ENCODE measurements at places on chromosomes 7 and 10.

GRCh38 chr7:17307000-17307399, 8.5 kb downstream of the AHR start:
- DNase-seq: no peak

- no peak for DNase-seq
Measured at GRCh38 chr7:99791021-99791420, 7.0 kb upstream of the CYP3A4 start.

DNA sequence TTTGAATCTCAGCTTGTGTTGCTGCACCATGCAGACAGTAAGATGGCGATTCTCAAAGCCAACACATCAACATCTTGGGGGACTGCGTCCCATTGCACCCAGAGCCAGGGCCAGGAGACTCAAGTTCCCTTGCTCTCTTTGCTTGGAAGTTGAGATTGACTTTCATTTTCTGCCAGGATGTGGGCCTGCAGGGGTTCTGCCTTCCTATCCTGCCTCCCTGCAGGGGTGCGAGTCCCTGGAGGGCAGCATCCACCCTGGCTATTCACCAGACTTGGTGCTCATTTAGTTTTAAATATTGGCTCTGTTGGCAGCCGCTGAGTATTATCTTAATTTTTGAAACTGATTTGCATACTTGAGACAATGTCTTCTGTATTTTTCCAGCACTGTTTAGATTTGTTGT, 451.5 kb downstream of the GLRX3 start:
- DNase-seq: no peak

DNA sequence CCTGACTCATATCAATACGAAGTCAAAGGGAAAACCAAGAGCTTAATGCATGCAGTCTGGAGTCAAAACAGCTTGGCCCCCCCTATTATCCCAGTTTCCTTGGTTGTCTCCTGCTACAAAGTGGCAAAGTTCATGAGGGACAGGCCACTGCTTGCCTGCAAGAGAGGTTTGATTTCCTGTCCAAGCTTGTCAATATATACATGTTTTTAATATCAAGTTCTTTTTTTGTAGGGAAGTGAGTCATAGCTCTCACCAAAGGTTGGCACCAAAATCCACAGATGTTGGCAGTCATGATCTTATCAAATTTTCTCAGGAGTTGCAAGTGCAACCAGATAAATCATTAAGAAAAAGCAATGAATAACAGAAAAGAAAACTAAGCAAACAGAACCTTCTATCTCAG, 176.8 kb downstream of the COBL start:
- no peak for DNase-seq

- DNase-seq: no peak
Measured at GRCh38 chr7:132897093-132897687, 184.7 kb downstream of the CHCHD3 start.

GRCh38 chr10:101761226-101761625, 14.7 kb downstream of the FGF8 start:
- no peak for DNase-seq

GRCh38 chr10:124721330-124722045, 22.7 kb downstream of the FAM53B start:
- DNase-seq: no peak

GRCh38 chr10:103845972-103846371, 9.4 kb downstream of the SH3PXD2A start:
- peak; percentile 62 for DNase-seq

GRCh38 chr10:71713135-71714030, 6.2 kb downstream of the C10orf105 start:
- DNase-seq: no peak

GRCh38 chr10:17058093-17058492, 71.5 kb downstream of the CUBN start:
- no peak for DNase-seq

- no peak for DNase-seq
Measured at GRCh38 chr7:23864973-23865372, 155.0 kb downstream of the STK31 start.

DNA sequence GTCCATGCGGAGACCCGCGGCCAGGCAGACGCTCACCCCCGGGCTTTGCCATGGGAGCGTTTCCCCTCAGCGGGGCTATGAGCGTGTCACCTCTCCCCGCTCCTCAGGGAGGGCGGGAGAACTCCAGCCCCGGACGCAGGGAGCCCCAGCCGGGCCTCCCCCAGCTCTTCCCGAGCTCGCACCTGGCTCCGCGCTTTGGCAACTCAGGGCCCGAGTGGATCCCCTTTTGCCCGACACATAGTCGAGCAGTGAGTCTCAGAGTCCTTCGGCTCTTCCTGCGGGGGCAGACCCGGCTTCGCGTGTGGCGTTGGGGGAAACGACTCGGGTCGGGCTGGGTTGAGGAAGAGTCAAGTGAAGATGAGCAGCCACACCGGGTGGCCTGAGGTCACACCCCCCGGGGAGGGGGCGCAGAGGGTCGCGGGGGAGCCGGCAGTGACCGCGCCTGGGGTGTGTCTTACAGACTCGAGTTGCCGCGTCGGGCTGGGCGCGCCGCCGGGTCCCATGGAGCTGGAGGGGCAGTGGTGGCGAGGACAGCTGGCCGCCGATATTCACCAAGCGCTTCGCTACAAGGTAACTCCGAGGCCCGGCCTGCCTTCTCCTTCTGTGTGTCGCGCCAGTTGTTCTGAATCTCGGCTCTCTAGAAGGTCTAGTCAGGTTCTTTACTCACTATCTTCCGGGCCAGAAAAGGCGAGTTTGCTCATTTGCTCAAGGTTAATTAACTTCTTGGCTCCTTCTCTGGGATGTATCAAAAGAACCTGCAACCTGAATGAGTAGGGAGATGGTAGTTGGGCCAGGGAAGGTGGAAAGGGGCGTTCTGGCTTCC, 721 bp downstream of the CCNJ start:
- DNase-seq: peak; percentile 75

DNA sequence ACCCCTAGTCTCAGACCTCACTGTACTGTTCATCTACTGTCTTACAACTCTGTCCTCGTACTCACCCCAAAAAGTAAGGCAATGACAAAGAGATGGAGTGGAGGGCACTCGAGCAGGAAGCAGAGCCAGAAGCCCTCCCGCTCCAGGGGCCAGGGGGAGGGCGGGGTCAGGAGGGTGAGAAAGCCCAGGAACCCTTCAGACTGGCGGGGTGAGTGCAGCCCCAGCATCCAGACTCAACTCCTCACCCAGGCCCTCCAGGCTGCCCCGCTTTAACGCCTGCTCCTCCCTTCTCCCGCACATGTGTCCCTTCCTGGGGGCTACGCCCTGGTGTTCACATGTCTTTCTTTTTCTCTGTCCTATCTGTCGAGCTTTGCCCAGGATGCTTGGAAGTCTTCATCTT, 66.1 kb downstream of the CALML3 start:
- DNase-seq: no peak

- no peak for DNase-seq
Measured at GRCh38 chr10:17075533-17076359, 53.9 kb downstream of the CUBN start.

DNA sequence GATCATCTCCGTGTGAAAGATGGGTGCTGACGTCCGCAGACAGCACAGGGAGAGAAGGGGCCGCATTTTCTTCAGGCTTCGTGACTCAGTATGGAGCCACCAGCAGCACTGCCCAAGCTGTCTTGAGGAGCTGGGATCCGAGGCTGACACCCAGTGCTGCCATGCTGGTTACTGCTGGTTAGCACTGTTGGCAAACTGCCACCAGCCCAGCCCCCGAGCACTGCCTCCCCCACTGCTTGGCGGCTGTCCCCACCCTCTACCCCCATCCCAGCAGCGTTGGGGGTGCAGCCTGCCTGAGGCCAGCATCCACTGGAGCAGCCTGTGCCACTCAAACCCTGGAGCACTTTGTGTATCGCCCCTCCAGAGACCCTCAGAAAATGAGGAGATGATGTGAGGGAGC, 35.8 kb upstream of the EN2 start:
- no peak for DNase-seq

GRCh38 chr7:56115852-56116538, at the start of gene NUPR2:
Gene NUPR2, minus strand, starts transcription at chr7:56116417. Its CDS starts 103 bp downstream, at chr7:56116314.
- no peak for DNase-seq

- peak; percentile 42 for DNase-seq
Measured at GRCh38 chr7:131508754-131509486, 47.5 kb downstream of the PODXL start.

- DNase-seq: no peak
Measured at GRCh38 chr7:135758531-135758932, 9.9 kb upstream of the FAM180A start.

GRCh38 chr7:835485-836401, 3.5 kb downstream of the SUN1 start:
- no peak for DNase-seq

DNA sequence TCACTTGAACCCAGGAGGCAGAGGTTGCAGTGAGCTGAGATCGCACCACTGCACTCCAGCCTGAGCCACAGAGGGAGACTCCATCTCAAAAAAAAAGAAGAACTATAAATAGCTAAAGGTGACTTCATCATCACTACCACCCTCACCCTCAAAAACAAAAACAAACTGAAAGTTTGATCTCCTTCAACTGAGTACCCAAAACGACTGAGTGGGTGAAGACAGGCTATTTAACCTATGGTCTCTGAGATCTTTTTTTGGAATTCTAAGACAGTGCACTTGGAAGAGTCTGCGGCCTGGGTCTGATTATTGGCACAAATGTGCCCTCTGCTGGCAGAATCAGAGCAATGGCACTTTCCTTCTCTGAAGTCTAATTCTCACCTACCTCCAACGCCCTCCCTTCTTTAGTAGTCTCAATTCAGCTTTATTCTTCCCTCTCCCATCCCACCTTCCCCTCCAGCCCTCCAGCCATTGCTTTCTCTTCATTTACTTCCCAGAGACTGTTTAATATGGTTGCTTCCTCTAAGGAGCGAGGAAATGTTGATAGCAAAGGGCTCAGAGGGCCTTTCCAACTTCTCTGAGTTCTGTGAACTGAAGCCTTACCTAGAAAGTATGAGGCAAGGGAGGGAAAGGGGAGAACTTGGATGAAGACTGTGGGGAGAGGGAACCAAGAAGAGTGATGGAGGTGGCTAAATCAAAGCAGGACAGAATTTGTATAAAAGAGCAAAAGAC, 2.9 kb upstream of the MYOZ1 start:
- DNase-seq: peak; percentile 58

DNA sequence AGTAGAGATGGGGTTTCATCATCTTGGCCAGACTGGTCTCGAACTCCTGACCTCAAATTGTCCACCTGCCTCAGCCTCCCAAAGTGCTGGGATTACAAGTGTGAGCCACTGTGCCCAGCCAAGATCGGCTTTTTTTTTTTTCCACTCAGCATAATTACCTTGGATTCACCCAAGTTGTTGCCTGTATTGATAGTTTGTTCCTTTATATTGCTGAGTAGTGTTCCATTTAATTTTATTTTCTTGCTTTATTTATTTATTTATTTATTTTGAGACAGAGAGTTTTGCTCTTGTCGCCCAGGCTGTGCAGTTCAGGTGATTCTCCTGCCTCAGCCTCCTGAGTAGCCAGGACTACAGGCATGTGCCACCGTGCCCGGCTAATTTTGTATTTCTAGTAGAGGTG, 21.3 kb downstream of the KMT2E start:
- DNase-seq: no peak

DNA sequence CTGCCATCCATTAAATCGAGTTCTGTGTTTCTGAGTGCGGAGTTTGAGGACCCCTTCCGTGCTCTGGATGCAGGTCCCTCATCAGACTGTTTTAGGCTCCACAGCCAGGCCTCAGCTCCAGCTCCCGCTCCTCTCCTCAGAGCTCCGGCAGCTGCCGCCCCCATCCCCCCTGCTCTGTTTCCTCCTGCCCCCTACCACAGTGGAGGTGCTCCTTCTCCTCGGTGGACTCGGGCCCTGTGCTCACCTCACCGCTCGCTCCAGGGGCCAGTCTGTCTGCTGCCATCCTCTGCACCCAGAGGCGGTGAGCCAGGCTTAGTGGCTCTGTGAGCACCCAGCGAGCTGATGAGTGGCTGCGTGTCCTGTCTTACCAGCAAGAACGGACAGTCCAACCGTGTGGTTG, 21.4 kb upstream of the PRKAR1B start:
- DNase-seq: no peak

DNA sequence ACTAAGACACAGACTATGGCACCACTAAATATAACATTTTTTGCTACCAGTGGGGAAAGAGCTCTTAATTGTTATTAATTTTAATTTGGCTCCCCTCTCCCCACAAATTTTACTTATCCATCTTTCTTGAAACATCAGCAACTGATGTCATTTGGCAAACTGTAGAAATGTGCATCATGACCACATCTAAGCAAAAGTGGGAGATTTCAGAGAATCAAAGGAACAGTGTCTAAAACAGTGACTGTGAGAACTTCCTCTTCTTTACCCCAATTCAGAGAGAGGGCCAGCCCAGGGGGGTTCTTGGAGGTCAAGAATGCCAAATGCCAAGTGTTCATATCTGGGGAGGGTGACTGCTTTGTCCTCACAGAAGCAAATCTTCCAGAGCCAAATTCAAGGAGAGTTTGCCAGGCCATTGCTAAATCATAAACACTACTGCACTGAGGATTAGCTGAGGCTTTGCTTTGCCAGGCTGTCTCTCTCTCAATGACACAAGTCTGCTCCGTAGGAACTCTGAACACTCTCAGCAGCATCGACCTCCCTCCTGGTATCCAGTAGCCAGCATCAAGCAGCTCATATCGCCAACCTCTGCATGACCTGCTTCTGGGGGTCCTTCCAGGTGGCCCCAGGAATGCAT, 65.6 kb downstream of the ITIH5 start:
- peak; percentile 38 for DNase-seq

DNA sequence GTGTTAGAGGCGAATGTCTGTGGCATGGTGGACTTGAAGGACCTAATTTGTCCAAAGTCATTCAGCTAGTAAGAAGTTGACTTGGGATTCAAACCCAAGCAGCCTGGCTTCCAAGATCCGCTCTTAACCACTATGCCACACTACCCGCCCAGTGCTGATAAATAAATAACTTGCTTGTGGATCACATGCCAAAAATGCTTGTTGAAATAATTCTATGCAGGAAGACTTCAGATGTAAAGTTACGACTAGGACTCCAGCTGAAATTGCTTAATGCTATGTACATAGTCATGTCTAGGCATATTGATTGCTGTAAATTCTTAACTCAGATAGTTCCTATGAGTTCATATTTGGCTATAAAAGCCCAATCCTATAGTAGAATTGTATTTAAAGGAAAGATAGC, 76.0 kb downstream of the PLXDC2 start:
- DNase-seq: no peak

DNA sequence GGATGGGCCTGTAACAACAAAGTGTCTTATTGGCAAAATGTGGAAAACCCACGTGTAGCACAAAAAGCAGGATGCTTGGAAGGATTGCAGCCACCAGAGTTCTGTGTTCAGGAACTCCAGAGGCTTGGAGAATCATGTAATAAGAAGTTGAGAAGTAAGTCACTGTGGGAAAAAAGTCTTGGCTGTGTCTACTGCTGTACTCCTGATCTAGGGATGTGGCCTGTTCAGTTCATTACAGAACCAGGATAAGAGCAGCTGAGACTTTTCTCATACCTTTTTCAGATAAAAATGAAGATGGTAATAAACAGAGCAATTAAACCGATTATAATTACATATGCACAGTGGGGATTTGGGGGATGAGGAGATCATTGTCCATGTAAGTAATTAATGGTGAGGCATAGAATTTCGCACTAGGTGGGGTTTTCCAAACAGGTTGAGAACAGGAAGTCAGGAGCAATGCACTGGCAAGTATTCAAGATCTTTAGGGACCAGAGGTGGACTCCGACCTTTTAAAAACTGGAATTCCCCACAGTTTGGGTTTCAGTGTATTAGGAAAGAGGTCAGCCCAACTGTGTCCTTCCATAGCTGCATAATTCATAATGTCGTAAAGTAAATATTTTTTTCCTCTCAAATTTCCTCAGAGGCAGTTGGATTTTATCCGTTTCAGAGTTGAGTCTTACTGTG, 281.7 kb downstream of the FRMD4A start:
- DNase-seq: no peak

GRCh38 chr7:151708610-151709009, 168.3 kb downstream of the PRKAG2 start:
- no peak for DNase-seq

All from thymus (tissue), 14 donors.